ENCODE measurements at places on chromosomes 5 and 9.

- DNase-seq = no peak
These were observed 113.8 kb downstream of the TMC1 start for GRCh38 chr9:72635197-72635596.

DNA sequence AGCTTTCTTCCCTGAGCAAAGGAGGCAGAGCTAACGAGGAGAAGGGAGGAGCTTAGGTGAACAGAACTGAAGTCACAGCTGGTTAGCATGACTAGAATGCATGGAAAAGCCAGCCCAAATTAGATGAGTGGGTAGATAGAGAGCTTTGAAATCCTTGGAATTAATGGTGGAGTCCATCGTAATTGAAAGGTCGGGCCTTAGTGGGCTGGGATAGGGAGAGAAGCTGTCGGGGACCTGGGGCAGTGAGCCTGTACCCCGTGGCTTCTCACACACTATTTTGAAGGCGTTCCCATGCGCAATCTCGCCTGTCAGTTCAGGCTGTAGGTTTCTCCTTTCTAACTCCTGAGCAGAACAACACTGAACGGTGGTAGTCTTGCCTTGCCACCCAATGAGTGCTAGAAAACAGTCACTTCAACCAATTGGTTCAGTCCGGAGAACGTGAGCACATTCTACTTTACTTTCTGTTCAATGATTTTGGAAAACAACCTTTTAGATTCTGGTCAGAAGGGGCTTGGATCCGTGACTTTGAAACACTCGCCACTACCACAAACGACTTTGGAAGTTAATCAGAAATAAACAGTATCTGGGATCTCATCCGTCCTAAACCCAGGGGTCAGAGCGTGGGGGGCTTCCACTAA lies 655 bp upstream of the RAI14 start:
- DNase-seq = no peak

- DNase-seq = peak; percentile 74
These were observed 2.0 kb upstream of the PFN3 start for GRCh38 chr5:177402271-177403043.

- DNase-seq = no peak
These were observed 40.2 kb upstream of the EXOC3 start for GRCh38 chr5:402615-403359.

Data from activated CD4-positive, alpha-beta T cell treated with anti-CD3 and anti-CD28 coated beads, Interleukin-2, amount 50 U/mL, for 4 hours (primary cell).